ENCODE measurements at places on chromosomes 7 and 10.
A peak's percentile ranks its signal among the peaks of the same experiment; 100 is the strongest.

GRCh38 chr10:63713191-63714144, 192.3 kb downstream of the REEP3 start:
- peak; percentile 69 for DNase-seq

DNA sequence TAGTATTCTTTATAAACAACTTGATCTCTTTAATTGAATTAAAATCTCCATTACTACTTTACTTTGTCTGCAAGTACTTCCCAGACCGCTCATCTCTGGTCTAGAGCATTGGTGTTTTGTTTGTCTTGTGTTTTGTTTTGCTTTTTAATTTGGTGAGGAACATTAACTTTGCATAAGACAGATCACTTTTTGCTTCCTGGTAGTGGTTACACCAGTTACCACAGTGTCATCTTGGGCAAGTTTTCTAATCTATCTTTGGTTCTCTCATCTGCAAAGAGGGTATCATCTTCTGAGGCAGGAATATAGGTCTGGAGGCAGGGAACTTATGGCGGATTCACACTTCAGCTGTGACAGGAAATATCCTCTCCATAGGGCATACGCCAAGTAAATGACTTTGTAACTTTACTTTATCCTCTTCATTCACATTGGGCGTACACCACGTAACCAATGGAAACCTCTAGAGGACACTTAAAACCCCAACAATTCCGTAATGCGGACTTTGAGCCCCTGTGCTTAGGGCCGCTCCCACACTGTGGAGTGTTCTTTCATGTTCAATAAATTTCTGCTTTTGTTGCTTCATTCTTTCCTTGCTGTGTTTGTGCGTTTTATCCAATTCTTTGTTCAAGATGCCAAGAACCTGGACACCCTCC, 83.2 kb upstream of the JAZF1 start:
- no peak for DNase-seq

DNA sequence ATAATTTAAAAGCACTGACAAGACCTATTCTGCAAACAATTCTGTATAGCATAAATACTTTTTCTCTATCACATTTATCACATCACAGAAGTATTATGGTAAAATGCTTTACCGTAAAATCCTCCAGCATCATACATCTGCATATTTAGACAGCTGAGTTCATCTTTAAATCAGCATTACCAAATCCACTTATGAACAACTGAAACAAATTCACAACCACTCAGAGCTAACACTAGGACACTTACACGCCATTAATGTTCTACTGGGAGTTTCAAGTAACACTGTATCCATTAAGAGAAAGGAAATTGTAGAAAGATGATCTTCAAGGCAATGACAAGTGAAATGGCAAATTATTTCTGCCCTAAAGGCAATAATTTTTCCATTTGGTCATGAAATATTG, 105.7 kb upstream of the DKK1 start:
- no peak for DNase-seq

DNA sequence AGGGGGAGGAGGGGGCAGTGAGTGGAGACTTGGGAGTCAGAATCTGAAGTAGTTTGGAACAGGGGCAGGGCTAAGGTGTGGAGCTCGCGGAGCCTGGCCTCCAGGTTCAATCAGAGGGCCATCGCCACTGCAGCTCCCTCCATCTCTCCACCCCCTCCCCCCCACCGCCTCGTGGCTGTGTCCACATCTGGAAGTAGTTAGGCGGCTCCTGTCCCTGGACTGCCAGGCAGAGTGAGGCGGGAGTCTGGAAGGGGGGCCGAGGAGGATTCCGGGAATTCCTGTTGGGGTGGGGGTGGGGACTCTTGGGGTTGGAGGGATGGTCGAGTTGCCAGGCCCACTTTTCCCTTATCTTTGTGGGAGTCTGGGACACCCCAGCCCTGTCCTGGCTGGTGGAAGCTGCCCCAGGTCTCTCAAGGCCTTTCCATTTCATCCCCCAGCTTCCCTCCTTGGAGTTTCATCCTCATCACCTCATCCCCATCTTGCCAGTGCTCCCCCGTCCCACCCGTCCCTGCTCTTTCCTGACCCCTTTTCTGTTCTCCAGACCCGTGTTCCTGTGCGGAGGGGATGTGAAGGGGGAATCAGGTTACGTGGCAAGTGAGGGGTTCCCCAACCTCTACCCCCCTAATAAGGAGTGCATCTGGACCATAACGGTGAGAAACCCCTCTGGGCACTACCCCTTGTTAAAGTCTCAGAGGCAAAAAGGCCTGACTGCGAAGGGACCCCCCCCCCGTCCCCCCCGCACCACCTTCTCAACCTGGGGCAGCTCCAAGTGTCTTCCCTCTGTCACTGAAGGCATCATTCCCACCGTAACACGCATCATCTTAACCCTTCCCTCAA, 944 bp downstream of the PCOLCE start:
- no peak for DNase-seq

- DNase-seq, result no peak
These were observed 264.1 kb downstream of the PHF14 start for GRCh38 chr7:11237742-11238141.

- no peak for DNase-seq
These were observed 20.5 kb upstream of the GATA3 start for GRCh38 chr10:8033812-8034465.

- no peak for DNase-seq
These were observed 72.0 kb downstream of the RNF216 start for GRCh38 chr7:5709347-5709950.

- no peak for DNase-seq
These were observed 24.6 kb downstream of the SCIN start for GRCh38 chr7:12595148-12595547.

DNA sequence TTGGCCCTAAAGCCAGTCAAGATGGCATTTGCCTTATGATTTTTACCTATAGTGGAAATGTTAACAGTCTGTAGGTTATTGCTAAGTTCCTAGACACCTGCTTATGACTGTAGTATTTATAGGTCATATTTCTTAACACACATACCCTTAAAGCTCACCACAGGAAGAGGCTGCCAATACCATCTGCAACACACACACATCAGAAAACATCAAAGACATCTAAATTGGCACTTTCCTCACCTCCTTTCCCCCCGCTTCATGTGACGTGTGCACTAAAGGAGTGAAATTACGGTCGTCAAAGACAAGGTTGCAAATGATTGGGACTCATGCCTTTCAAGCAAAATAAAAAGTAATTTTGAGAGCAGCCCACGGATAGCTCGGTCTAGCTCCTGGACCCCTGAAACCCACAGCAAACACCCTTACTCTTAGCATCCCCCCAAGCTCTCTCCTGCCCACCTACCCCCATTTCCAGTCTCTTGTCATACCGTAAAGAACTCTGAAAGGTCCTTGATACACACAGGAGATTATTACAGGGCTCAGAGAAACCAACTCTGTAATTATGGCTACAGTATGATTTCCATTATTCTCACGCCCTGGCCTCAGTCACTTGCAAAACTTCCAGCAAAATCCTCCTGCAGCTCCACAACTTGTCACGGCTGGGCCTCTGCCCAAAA, 90.5 kb downstream of the PLXNA4 start:
- no peak for DNase-seq

- peak; percentile 23 for DNase-seq
These were observed 57.5 kb upstream of the CREB5 start for GRCh38 chr7:28354601-28355402.

- no peak for DNase-seq
These were observed 33.0 kb downstream of the WASL start for GRCh38 chr7:123715799-123716198.

GRCh38 chr7:5584821-5585220, 161.2 kb upstream of the TNRC18 start:
- DNase-seq, result no peak

- no peak for DNase-seq
These were observed 205.8 kb upstream of the TEX47 start for GRCh38 chr7:89001306-89001705.

Data from NCI-H82 (cell line).